ENCODE measurements at places on chromosomes 1 and 21. TPM values are rescaled to one million over a fixed set of nuclear protein-coding genes. Genes with fewer than 3 reads are reported as not detected.
A peak's percentile ranks its signal among the peaks of the same experiment; 100 is the strongest.

GRCh38 chr1:109615879-109616278, 3.5 kb downstream of the GNAT2 start:
- no peak for DNase-seq

- no peak for DNase-seq
Measured at GRCh38 chr1:222093518-222093917, 351.6 kb upstream of the DUSP10 start.

Gene CCDC24
- 1.8 TPM for total RNA-seq

- DNase-seq: no peak
Measured at GRCh38 chr1:111776391-111776790, 20.7 kb downstream of the DDX20 start.

Gene MTARC2
- total RNA-seq: 0.29 TPM

Gene ZNF648
- total RNA-seq: not detected

- peak; percentile 73 for DNase-seq
Measured at GRCh38 chr1:207825719-207826556, 74.1 kb downstream of the CD46 start.

Gene CD1B
- total RNA-seq: not detected

Gene GJA9
- total RNA-seq: not detected

- DNase-seq: no peak
Measured at GRCh38 chr1:1966071-1966740, 37.4 kb downstream of the CFAP74 start.

Gene FAM78B
- 0.46 TPM for total RNA-seq

DNA sequence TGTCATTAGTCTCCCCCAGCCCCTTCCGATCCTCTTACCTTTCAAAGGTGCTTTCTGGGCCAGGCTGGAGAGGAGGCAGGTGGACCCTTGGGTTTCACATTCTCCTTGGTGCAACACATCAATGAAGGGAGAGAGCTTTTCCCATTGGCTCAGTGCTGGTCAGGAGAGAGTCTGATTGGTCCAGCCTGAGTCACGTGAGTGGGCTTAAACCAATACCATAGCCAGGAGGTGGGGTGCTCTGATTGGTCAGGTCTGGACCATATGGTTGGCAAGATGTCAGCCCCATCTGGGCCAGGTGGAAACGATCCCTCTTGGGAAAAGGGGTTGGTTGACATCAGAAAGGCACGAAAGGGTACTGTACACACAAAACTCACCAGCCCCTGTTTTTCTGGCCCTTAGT, 44.8 kb upstream of the ABCG1 start:
- DNase-seq: no peak

Gene NOTCH2NLA
- 11.9 TPM for total RNA-seq

- DNase-seq: no peak
Measured at GRCh38 chr1:182181167-182181572, 119.7 kb upstream of the ZNF648 start.

Gene LCE1A
- total RNA-seq: not detected

DNA sequence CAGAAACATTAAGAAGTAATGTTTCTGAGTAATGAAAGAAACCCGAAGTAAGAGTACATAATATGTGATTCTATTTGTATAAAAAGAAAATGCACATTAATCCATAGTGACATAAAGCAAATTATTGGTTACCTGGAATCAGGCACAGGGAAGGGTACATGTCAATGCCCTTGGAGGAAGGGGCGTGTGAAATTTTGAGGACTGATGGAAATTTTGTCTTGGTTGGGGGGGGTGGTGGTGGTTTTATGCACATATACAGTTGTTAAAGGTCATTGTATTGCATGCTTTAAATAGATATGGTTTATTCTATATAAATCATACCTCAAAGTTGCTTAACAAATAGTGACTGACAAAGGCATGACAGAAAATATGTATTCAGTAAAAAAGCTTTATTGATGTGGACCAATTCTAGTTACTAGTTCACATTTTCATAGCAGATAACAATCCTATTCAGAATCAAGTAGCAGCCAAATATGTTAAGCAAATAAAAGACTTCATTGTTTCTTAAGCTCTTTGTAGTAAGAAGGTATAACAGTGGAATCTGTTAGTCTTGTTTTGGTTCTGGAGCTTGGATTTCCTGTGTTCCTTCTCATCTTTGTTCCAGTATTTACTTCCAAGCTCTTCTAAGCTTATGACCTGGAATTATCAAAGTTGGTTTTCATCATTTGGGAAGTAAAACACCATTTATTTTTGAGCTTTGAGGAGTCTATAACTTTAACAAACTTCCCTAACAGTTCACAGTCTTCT, 15.1 kb downstream of the BACH1 start:
- no peak for DNase-seq

GRCh38 chr1:166233750-166234366, 67.1 kb upstream of the FAM78B start:
- no peak for DNase-seq

Gene ESPN
- 0.76 TPM for total RNA-seq

Gene FYB2
- total RNA-seq: not detected

- DNase-seq: no peak
Measured at GRCh38 chr1:84367219-84367618, 31.1 kb upstream of the DNASE2B start.

- DNase-seq: no peak
Measured at GRCh38 chr1:63878932-63879331, 105.1 kb downstream of the ROR1 start.

DNA sequence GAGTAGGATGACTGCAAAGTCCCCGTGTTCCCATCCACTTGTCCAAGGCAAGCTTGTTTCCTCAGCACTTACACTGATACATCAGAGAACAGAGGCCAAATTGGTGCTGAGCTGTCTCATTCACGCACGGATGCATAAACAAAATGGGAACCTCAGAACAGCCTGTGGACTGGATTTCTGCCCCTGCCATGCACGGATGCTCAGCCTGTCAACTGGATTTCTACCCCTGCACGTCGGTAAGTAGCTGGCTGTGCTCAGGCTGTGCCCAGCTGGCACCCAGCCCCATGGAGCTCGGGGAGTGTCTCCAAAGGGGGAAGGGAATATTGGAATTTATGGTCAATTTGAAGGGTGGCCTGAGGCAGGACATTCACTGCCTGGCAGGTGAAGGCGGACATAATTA, 40.8 kb upstream of the TMPRSS2 start:
- DNase-seq: no peak

All from activated T-cell treated with anti-CD3 and anti-CD28 coated beads, Interleukin-2, amount 50 U/mL, for 4 hours (primary cell).